Stimulated activated CD8-positive, alpha-beta memory T cell treated with anti-CD3 and anti-CD28 coated beads, Interleukin-4, amount 100 ng/mL, for 48 hours (primary cell): ENCODE measurements at places on chromosomes 3 and 15.

- no peak for DNase-seq
Measured at GRCh38 chr3:140206196-140207040, 271.4 kb downstream of the CLSTN2 start.

DNA sequence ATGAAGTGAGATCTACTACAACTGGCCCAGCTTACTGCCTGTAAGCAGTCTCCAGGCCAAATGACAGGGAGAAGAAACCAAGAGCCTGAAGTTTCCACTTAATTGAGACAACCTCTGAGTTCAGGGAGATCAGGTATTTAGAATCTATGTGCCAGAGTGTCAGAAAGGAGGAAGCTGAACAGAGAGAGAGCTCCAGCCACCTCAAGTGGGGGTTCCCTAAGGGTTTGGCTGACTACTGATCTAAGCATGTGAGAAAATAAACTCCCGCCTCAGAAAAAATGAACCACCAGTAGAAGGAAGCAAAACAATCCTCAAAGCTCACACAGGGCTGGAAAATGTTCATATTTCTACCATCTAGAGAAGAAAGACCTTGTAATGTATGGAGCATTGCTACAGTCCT lies 25.0 kb downstream of the ADAM10 start:
- DNase-seq: no peak

GRCh38 chr3:188266562-188267274 lies 112.8 kb downstream of the LPP start:
- no peak for DNase-seq

DNA sequence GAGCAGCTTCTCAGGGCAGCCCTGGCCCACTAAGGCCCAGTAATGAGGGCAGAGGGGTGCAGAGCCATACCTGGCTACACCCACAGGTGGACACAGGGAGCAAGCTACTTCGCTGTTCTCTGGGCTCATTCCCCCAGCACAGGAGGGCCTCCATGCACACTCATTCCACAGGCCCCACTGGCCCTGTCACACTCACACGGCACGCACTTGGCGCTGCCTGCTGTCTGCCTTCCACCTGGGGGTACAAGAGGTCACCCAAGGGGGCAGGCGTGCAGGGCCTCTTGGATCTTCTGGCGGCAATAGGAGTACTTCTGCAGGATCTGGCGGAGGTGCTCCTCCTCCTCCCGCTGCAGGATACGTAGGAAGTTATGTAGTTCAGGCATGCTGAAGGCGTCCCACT lies 2.3 kb upstream of the TUSC2 start:
- DNase-seq: no peak

- no peak for DNase-seq
Measured at GRCh38 chr15:84944311-84944710, 37.3 kb upstream of the PDE8A start.

- no peak for DNase-seq
Measured at GRCh38 chr3:29494305-29495036, 213.6 kb downstream of the RBMS3 start.

GRCh38 chr3:46059432-46059831 lies 32.1 kb upstream of the XCR1 start:
- no peak for DNase-seq

DNA sequence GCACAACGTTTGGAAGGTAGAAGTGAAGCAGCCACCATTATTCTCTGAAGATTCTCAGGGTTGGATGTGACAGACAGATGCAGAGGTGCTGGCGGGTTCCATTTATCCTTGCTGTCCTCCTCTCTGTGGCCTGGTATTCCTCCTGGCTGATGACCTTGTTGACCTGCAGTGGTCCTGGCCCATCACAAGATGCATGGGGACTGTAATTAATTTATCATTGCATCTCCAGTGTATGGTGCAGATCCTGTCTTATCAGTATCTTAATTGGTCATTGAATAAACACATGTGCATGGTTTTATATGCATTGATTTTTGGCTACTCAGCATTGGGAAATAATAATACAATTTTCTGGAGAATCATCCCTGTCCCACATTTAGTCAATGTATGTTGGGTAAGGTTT lies 259.4 kb upstream of the LRRFIP2 start:
- DNase-seq: no peak

GRCh38 chr3:130473416-130473815 lies 43.6 kb upstream of the COL6A6 start:
- no peak for DNase-seq

- no peak for DNase-seq
Measured at GRCh38 chr3:89571707-89572106, 464.3 kb downstream of the EPHA3 start.

GRCh38 chr3:105347625-105348302 lies 18.9 kb upstream of the ALCAM start:
- DNase-seq: no peak

GRCh38 chr15:44265757-44266156 lies 22.8 kb upstream of the GOLM2 start:
- DNase-seq: no peak

DNA sequence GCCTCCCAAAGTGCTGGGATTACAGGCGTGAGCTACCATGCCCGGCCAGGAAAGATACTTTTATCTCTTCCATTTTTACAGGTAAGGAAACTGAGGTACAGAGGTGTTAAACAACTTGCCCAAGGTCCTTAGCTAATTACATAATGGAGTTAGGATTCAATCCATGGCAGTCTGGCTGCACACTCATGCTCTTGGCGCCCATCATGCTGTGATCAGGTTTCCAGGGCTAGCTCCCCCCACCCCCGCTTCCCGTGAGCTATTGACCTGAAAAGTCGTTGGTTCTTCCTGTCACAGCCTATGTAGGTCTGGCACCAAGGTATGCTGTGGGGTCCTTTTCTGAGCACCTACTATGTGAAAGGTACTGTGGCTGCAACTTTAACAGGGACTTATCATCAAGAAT lies 55.9 kb upstream of the LARS2 start:
- DNase-seq: no peak

- DNase-seq: no peak
Measured at GRCh38 chr15:67558502-67558901, 16.0 kb downstream of the MAP2K5 start.

DNA sequence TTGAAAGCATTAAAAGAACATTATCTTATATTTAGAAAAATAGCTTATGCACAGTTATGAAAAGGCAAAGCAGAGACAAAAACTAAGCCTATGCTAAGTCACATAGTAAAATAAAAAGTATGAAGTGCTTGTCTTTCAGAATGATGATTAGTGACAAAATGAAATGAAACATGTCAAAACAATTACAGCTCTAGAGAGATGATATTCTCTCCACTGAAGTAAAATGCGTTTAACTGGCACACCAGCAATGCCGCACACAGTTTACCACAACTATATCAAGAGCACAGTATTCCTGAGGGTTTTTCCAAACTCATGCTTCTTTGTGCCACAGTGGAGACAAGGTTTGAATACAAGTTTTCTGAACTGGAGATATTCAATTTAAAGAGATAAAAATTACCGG lies 2.1 kb upstream of the ZBBX start:
- DNase-seq: no peak

DNA sequence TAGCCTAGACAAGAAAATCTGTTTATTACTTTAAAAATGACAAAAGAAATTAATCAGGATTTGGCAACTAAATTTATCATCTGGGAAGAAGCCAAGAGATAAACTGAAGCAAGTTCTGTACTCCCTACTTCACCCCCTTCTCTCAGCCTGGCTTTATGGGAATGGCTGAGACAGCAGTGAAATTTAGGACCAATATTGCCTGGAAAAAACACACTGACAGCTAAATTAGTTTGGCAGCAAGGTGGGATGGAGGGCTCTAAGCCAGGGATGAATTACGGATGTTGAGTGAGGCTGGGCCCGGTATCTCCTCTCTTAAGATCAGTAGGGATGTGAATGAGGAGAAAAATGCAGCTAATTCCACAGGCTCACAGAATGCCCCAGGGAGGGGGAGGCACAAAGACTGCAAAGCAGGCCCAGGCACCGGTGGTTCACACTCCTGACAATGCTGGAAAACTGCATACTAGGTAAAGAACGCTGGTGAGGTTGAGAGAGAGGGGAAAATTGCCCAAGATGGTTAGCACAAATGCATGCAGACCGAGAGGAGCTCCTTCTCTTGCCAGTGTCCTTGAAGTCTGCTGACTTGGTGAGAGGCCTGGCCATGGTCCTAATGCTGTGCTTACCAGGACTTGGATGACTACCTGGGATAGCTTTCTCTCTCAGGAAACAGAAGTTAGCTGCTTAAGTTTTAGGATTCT lies 89.0 kb downstream of the WDR76 start:
- no peak for DNase-seq

GRCh38 chr3:150355574-150355973 lies 52.5 kb upstream of the TSC22D2 start:
- DNase-seq: no peak

GRCh38 chr3:122989856-122990575 lies 37.5 kb downstream of the SEMA5B start:
- no peak for DNase-seq

DNA sequence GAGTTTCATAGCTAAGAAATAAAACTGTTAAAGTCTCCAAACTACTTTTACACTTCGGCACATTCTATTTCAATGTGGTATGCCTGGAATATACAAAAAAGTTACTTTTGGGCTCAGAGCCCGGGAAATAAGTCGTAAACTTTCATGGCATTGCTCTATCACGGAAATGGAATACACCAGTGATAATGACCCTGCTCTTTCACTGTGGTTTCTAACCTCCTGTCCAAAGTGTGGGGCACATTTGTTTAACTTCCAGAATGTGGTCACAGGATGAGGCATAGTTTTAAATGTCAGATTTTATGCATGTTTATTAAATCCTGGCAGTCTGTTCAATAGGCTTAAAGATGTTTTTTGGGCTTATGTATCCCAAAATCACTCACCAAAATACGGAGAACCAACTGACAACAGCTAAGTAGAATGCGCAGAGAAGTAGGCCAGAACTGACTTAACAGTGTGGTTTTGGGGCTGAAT lies 5.1 kb downstream of the CXCR6 start:
- DNase-seq: no peak

DNA sequence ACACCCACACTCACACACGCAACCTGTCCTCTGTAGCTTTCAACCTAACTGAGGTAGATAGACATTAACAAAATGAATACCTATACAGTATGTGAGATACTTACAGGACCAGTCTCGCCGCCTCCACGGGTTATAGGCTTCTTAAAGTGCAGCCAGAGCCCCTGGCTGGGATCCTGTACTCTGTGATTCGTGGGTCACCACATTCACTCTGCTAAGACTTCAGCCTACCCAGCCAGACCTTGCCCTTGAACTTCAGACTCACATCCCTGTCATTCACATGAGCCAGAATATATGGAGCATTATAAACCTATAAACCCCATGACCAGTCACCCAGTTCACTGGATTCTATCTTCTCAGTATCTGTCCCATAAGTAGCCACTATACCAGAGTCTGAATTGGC lies 1.4 kb downstream of the DLEC1 start:
- DNase-seq: no peak

GRCh38 chr3:188284455-188285212 lies 130.7 kb downstream of the LPP start:
- peak; percentile 66 for DNase-seq

GRCh38 chr15:45179221-45179985 lies 8.4 kb downstream of the SHF start:
- DNase-seq: peak; percentile 67

GRCh38 chr3:96986241-96986640 lies 171.8 kb downstream of the EPHA6 start:
- DNase-seq: no peak

- no peak for DNase-seq
Measured at GRCh38 chr3:25485673-25486072, 57.6 kb downstream of the RARB start.

DNA sequence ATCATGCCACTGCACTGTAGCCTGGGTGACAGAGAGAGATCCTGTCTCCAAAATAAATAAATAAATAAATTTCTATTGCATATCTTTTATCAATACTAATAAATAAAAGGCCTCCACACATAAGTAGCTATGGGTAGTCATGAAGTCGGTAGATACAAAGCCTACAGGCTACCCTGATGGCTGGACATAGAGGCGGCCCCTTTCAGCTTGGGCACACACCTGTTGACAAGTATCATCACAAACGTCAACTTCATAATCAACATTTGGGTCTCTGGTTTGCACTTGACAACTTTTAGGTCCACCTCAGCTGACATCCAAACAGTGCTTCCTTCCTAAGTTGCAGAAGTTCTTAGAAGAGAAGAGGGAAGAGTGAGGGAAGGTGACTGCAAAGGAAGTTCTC lies 53.4 kb downstream of the ITGA11 start:
- no peak for DNase-seq

DNA sequence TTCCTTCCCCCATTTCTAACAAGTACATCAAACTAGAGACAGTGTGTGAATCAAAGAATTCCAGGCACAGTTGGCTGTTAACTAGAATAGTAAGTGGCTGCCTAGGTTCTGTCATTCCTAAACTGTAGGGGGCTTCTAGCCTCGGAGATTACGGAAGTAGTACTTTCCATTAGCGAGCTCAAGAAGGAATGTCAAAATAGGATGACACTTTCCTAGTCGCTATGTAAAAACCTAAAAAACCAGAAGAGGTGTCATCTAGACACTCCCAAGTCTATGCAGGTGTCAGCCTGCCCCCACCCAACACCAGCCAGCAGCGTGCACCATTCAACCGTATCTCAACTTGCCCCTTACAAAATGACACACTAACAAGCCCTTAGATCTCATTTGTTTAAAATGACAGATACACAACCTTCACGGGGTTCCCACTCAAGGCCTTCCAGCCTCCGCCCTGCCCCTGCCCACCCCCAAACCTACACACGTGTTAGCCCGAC lies 874 bp downstream of the INO80 start:
- DNase-seq: no peak

- no peak for DNase-seq
Measured at GRCh38 chr3:120163026-120163425, 68.8 kb upstream of the GSK3B start.

- no peak for DNase-seq
Measured at GRCh38 chr3:156983559-156983958, 157.4 kb downstream of the LEKR1 start.

GRCh38 chr3:119825820-119826219 lies 43.9 kb downstream of the NR1I2 start:
- DNase-seq: no peak

GRCh38 chr15:97174886-97175540 lies 785.5 kb upstream of the ARRDC4 start:
- DNase-seq: no peak

GRCh38 chr3:13066834-13067233 lies 6.4 kb downstream of the IQSEC1 start:
- DNase-seq: no peak

GRCh38 chr3:141015481-141015880 lies 35.7 kb upstream of the SPSB4 start:
- no peak for DNase-seq

- DNase-seq: no peak
Measured at GRCh38 chr3:4947028-4947427, 32.2 kb upstream of the BHLHE40 start.

- DNase-seq: no peak
Measured at GRCh38 chr3:164903820-164904451, 174.4 kb downstream of the SI start.

GRCh38 chr3:191238321-191238817 lies 39.3 kb downstream of the OSTN start:
- DNase-seq: no peak

- no peak for DNase-seq
Measured at GRCh38 chr15:58526647-58527192, 94.9 kb downstream of the LIPC start.
